ENCODE measurements at places on chromosomes 4 and X. TPM values are rescaled to one million over a fixed set of nuclear protein-coding genes. Genes with fewer than 3 reads are reported as not detected.

C4orf50 gene
- total RNA-seq = 0.43 TPM

AP1AR gene
- 14.3 TPM for total RNA-seq

TKTL2 gene
- total RNA-seq = not detected

POU3F4 gene
- total RNA-seq = not detected

TSPAN7 gene
- not detected for total RNA-seq

MAOB gene
- total RNA-seq = not detected

PWWP3B gene
- not detected for total RNA-seq

TLR6 gene
- 5.9 TPM for total RNA-seq

CLTRN gene
- not detected for total RNA-seq

FAM184B gene
- total RNA-seq = not detected

TMEM144 gene
- total RNA-seq = 0.54 TPM

DACH2 gene
- total RNA-seq = not detected

NAP1L3 gene
- total RNA-seq = 2.7 TPM

HSD17B13 gene
- 0.48 TPM for total RNA-seq

AP1S2 gene
- 31.5 TPM for total RNA-seq

IL2RG gene
- total RNA-seq = 389 TPM

ADH6 gene
- not detected for total RNA-seq

CENPI gene
- total RNA-seq = 21.4 TPM

STBD1 gene
- total RNA-seq = 0.44 TPM

SUPT20HL1 gene
- not detected for total RNA-seq

SHROOM2 gene
- total RNA-seq = not detected

SMS gene
- 67.4 TPM for total RNA-seq
